ENCODE measurements at places on chromosomes 6 and 20. TPM values are rescaled to one million over a fixed set of nuclear protein-coding genes. Genes with fewer than 3 reads are reported as not detected.

TNNC2 gene
- total RNA-seq: 0.56 TPM

SPAG4 gene
- total RNA-seq: 36.1 TPM

GFOD1 gene
- 6.5 TPM for total RNA-seq

ATP5F1E gene
- 22.8 TPM for total RNA-seq

COL21A1 gene
- 0.38 TPM for total RNA-seq

SOX4 gene
- 16.1 TPM for total RNA-seq

OR12D3 gene
- total RNA-seq: not detected

ULBP3 gene
- 16.7 TPM for total RNA-seq

DAAM2 gene
- total RNA-seq: 36.9 TPM

C6orf15 gene
- not detected for total RNA-seq

GRM4 gene
- under 0.01 TPM for total RNA-seq

GRM1 gene
- under 0.01 TPM for total RNA-seq

GSTA3 gene
- total RNA-seq: not detected

LEMD2 gene
- 41.4 TPM for total RNA-seq

MYLK2 gene
- under 0.01 TPM for total RNA-seq

SLC35F1 gene
- total RNA-seq: not detected

VSX1 gene
- not detected for total RNA-seq

CLDN20 gene
- total RNA-seq: not detected

AVP gene
- not detected for total RNA-seq

DBNDD2 gene
- total RNA-seq: 3.5 TPM

DACT2 gene
- 2.7 TPM for total RNA-seq

PAK5 gene
- total RNA-seq: not detected

SLC24A3 gene
- total RNA-seq: 0.77 TPM

PAQR8 gene
- total RNA-seq: 6.2 TPM

RAET1L gene
- total RNA-seq: not detected

POU3F2 gene
- total RNA-seq: not detected

HLA-DPA1 gene
- 1.9 TPM for total RNA-seq

MANEA gene
- total RNA-seq: 17.8 TPM

Data from regular cardiac myocyte (primary cell).